H54 (cell line): ENCODE measurements at places on chromosomes 3 and 15.
A peak's percentile ranks its signal among the peaks of the same experiment; 100 is the strongest.

DNA sequence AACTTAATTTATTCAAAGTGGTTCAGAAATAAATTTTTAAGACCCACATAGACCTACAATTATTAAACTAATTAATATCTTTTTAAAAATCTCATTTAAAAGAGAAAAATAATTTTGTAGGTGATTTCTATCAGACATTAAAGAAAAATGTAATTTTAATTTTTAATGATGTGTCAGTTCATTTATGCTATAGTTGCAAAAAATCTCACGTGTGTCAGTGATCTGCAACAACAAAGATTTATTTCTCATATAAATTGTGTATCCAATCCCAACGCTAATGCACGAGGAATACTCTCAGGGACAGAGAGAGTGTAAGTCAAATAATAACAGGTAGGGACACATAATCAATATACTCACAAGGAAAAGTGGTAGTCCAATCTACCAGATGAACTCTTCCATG lies 456.6 kb upstream of the CCDC54 start:
- no peak for DNase-seq

- DNase-seq, result no peak
Observed at GRCh38 chr15:55179141-55179540, 17.6 kb downstream of the RSL24D1 start.

- DNase-seq, result no peak
Observed at GRCh38 chr15:62637574-62637897, 405.0 kb upstream of the TPM1 start.

- DNase-seq, result no peak
Observed at GRCh38 chr3:101279162-101279561, 41.2 kb downstream of the IMPG2 start.

- no peak for DNase-seq
Observed at GRCh38 chr3:46098319-46098761, 71.1 kb upstream of the XCR1 start.

- DNase-seq, result no peak
Observed at GRCh38 chr3:127607675-127608361, 9.6 kb downstream of the MCM2 start.

- DNase-seq, result no peak
Observed at GRCh38 chr15:99509686-99510461, 55.9 kb upstream of the MEF2A start.

- no peak for DNase-seq
Observed at GRCh38 chr3:157782236-157782635, 279.0 kb upstream of the VEPH1 start.

DNA sequence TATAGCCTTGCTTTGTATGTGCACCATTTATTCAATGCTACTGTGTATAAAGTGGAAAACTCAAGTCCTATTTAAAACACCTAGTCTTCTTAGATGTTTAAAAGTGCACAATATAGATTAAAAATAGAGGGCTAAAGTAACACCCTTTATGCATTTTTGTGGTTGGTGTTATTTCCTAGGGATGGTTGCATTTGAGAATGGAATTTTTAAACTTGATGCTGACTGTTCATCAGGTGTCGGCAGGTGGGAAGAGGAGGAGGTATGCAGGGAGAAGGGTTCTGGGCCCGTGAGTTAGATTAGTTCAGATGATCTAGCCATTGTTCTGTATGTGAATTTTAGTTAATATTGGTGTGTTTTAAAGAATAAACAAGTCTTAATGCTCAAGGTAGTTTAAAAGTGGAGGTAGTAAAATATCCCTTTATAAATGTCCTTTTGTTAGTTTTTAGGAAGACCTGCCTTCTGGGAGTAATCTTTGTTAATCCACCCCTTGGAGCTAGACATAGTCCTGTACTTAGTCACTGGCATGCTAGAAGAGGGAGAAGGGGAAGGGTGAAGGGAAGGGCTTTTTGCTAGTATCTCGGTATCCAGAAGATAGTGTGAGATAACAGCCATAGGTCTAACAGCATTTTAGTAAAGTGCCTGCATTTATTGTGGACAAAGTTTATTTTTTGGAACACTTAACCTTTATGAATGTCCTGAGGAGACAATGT lies 8.1 kb upstream of the SRPRB start:
- DNase-seq, result no peak

DNA sequence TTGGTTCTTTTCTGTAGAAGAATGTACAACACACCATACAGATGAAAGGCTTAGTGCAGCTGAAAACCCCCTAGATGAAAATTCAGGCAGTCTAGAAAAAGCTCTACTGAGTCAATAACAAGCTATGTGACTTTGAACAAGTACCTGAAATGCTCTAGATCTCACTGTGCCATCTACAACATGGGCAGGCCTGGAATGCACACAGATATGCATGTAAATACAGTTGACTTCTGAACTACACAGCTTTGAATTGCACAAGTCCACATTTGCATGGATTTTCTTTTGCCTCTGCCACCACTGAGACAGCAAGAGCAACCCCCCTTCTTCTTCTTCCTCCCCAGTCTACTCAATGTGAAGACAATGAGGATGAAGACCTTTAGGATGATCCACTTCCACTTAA lies 98.4 kb downstream of the CNTN3 start:
- DNase-seq, result no peak

- DNase-seq, result no peak
Observed at GRCh38 chr3:18411541-18411940, 13.6 kb downstream of the SATB1 start.

GRCh38 chr15:44366971-44367370 lies 60.5 kb upstream of the CTDSPL2 start:
- DNase-seq, result no peak

GRCh38 chr3:23611737-23612295 lies 193.9 kb upstream of the UBE2E1 start:
- DNase-seq, result peak; percentile 41

DNA sequence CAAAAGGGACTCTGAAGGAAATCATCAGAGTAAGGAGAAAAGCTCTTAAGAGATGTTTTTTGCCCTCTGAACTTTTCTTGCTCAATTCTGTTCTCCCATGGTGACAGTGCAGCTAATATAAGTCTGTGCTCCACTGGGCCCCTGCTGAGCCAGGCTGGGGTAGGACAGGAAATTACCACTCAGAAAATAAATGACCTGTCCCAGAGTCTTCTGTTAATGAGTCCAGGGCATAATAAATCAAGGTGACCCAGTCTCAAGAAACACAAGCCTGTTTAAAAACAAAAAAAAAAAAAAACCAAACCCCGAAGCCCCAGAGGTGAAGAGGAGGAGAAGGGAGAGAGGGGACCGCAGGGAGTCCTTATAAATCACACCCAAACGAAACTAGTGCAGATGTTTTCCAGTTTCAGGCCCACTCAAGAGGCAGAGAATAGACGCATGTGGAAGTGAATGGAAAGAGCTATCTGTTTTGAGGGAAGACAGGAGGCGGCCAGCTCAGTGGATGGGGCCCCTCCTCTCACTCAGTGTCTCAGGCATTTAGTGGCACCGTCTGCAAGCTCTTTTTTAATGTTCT lies 59.8 kb upstream of the BOC start:
- no peak for DNase-seq

DNA sequence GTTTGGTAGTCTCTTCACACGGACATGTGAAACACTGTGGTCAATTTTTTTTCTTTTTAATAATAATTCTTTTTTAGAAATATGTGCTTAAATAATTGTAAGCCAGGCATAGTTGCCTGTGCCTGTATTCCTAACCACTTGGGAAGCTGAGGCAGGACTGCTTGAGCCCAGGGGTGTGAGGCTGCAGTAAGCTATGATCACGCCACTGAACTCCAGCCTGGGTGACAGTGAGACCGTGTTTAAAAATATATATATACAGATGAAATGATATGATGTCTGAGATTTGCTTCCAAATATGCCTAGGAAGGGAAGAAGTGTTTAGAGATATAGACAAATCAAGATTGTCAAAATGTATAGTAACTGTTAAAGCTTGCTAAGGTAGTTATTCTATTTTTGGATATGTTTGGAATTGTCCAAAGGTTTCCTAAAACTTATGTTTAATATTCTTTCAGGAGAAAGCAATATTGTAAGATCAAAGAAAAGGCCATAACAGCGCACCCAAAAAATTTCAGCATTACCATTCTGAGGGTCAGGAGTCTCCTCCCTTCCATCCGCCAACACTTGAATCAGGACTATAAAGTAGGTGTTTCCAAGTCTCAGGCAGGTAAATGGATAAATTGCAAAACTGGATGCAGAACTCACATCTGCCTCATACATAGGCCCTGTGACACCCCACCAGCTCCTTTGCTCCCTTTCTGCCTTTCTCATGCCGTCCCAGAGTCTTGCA lies 532 bp upstream of the SELENOT start:
- DNase-seq, result no peak

DNA sequence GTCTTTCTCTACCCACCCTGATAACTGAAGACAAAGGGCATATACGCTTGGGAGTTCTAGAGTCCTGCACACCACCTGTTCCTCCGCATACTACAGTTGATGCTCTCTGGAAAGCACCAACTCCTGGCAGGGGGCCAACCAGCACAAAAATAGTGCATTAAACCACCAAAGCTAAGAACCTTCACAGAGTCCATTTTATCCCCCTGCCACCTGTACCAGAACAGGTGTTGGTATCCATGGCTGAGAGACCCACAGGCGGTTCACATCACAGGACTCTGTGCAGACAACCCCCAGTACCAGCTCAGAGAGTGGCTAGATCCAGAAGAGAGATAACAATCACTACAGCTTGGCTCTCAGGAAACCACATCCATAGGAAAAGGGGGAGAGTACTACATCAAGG lies 114.4 kb upstream of the POU1F1 start:
- DNase-seq, result no peak

- no peak for DNase-seq
Observed at GRCh38 chr3:94291686-94292085, 228.8 kb downstream of the NSUN3 start.

- DNase-seq, result no peak
Observed at GRCh38 chr3:621714-622113, 425.2 kb downstream of the CHL1 start.

DNA sequence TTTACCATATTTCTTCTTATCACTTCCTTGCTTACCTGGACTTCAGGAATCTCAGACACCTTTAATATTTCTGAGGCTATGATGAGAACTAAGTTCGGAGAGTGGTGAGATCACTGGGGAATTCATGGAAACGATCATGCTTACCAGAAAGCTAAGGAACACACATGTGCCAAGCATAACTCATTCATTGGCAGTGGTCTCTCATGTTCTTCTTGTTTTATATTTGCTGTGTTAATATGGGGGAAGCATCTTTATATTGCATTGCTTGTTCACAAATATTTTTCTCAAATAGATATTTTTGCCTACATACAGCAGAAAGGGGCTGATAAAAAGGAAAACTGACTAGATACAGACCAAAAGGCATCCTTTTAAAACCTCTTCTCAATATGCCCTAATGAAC lies 55.8 kb downstream of the COL6A6 start:
- no peak for DNase-seq

DNA sequence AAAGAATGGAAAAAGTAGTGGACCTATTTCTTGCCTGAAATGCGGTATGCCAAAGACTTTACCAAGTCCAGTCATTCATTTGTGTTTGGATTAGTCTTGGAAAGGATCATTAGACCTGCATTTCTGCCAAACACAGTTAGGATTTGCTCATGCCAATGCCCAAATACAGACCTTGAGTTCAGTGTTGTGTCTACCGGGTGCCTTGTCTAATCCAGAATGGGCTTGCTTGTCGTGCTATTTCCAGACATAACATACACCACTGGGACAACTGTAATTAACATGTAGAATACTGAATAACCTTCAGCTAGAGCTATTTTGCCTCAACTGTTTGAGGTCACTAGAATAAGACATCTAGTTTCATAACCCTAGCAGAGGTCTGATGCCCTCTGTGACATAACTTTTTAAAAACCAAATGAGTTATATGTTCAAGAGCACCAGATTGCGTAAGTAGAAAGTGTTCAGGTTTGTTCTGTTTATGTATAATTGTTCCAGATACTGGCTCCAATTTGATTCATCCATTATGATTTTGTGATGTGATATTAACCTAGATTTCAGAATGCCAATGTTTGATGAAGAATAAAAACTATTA lies 145.3 kb upstream of the DPH6 start:
- no peak for DNase-seq

GRCh38 chr15:91983729-91984340 lies 130.3 kb downstream of the SLCO3A1 start:
- no peak for DNase-seq
